ENCODE measurements at places on chromosomes 2 and 18.

DNA sequence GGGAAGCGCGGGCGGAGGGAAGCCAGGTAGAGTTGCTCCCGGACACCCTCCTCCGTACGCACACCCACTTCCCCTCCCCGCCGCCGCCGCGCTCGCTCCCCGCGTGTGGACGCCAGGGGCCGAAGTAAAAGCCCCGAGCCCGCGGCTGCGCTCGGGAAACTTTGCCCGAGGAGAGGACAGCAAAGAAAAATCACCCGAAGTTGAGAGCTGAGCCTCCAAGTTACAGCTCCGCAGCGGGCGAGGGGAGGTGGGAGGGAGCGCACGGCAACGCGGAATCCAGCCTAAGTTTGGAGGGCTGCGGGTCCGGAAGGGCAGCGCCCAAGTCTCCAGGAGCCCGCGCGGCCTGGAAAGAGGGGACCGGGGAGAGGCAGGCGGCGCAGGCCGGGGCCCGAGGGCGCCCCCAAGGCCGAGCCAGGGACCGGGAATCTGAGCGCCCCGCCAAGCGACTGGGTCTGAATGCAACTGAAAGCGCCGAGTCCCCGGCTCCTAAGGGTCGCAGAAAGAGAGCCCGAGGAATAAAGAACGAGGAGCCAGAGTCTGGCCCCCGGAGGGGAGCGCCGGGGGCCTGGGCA, 706 bp upstream of the BCL11A start:
- peak; percentile 59 for DNase-seq

DNA sequence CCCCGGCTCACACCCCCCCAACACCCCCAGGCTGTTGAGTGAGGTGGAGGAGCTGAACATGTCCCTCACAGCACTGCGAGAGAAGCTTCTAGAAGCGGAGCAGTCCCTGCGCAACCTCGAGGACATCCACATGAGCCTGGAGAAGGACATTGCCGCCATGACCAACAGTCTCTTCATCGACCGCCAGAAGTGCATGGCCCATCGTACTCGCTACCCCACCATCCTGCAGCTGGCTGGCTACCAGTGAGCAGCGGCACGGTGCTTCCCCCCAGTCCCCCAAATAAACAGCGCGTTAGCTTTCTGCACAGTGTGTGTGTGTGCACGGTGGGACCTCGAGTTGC, 5.3 kb downstream of the TEKT4 start:
- no peak for DNase-seq

GRCh38 chr2:119826370-119826961, 66.7 kb downstream of the PTPN4 start:
- peak; percentile 74 for DNase-seq

- no peak for DNase-seq
Observed at GRCh38 chr2:146985753-146986152, 859.1 kb upstream of the ACVR2A start.

DNA sequence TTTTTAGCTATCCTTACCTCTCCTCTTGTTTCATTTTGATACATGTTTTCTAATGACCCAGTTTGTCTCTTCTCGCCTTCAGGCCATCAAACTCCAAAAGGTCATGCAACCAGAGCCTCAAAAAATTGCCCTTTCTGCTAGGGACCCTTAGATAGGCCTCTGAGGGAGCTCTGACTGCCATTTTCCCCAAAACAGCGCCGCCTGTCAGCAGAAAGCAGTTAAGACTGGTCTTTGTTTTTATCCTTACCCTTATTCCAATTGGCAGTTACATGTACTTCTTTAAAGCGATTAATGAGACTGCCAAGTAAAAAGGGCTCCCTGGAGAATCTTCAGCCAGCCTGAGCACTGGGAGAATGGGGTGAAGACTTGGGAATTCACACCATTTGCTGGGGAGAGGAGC, 55.1 kb upstream of the RIT2 start:
- no peak for DNase-seq

GRCh38 chr18:8863427-8863826, 158.1 kb downstream of the MTCL1 start:
- no peak for DNase-seq

DNA sequence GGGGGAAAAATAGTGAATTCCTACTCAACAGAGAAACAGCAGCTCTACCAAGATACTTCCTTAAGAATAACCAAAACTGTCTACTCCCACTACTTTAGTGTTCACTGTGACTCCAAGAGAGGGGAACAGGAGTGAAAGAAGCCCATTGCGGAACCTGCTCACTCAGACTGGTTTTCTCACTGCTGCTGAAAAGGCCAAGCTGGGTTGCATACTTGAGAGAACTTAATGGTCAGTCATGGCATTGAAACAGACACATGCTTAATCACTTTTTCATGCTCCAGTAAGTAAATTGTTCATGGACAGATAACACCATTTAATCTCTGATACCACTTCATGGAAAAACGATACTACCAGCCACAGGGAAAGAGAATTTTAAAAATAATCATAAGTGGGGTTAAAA, 35.7 kb upstream of the SLC8A1 start:
- DNase-seq, result no peak

GRCh38 chr2:227451655-227451992, 20.3 kb upstream of the AGFG1 start:
- no peak for DNase-seq

DNA sequence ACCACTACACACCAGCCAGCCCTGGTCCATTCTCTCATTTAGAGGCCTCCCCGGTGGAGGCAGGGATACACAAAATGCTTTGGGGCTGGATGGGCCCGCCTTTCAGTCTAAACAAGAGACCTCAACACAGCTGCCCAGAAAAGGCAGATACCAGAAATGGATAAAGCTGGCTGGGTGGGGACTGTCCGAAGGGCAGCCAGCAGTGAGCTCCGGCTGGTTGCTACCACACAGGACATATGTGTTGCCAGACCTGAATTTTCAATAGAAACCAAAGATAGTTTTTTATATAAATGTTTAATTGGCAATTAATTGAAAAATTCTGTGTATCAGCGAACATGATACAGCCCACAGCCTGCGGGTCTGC, 1.4 kb downstream of the GPBAR1 start:
- DNase-seq, result no peak

DNA sequence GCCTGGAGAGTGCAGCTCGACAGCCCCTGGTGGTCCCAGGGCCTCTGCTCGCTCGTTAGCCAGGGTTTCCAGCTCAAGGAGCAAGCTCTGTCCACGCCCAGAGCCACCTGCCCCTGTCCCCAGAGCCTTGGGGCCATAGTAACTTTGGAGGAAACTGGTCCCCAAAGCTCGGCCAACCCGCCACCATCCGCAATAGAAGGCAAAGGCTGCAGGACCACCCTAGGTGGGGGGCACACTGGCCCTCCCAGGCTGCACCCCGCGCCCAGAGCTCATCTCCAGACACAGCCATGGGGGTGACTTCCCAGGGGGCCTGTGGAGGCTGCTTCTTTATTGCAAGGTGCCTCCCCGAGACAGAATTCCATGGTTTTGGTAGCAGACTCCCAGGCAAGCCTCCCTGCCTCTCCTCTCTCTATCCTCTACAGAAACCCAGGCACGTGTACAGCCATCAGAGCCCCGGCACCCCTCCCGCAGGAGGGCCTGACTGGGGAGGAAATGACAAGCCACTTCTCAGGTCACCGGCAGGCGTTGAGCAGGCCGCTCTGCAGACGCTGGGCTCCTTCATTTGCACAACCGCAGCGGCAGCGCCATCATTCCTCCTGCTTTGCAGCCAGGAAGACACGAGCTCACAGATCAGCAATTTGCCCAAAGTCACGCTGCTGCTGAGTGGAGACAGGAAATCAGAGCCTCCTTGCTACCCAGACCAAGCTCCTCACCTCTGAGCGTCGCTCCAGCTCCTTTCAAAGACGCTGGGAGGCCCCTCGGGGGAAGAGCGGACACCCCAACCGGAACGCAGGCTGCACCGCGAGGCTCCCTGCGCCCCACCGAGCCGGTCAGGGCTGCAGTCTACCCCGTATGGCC, 80.2 kb downstream of the NDUFA10 start:
- DNase-seq, result peak; percentile 13

Measured in hematopoietic multipotent progenitor cell treated with erythropoietin and hydrocortisone succinate and interleukin-3 and kit ligand, for 8 days (in vitro differentiated cells).